ENCODE measurements at places on chromosomes 11 and 22.

DNA sequence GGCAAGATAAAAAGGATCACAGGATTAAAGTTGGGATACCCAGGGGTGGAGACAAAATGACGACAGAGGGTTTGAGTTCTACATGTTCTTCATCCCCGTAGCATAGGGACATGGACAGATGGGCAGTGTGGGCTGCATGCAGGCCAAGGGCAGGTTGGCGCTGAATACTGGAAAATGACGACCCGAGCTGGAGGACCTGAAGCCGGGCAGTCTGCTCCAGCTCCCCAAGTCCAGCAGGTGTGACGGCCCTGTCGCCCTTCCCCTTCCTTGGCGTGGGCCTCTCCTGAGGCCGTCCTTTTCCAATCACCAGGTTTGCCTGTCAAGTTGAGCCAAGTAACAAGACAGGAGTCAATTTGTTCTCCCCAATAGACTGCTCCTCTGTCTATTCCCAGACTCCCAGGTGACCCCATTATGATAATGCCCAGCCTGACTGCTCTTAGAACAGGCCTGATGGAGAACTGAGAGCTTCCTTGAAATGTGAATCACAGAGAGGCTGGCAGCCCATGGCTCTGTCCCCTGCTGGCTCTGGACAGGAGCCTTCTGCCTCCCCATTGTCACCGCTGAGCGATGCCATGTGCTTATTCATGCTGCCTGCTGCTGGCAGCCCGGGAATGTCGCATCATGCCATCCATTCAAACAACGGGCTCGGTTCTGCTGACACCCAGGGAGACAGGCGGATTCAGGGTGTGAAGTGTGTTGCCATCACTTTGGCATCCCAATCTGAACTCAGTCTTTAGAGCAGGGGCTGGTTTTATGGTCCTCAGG lies 392.1 kb downstream of the NTM start:
- no peak overlapping the region for H3K4me3 ChIP-seq
- no peaks in the 10 kb centered on the region for H3K36me3 ChIP-seq
- no peaks in the 10 kb centered on the region for H3K27me3 ChIP-seq
- DNase-seq = no peak

DNA sequence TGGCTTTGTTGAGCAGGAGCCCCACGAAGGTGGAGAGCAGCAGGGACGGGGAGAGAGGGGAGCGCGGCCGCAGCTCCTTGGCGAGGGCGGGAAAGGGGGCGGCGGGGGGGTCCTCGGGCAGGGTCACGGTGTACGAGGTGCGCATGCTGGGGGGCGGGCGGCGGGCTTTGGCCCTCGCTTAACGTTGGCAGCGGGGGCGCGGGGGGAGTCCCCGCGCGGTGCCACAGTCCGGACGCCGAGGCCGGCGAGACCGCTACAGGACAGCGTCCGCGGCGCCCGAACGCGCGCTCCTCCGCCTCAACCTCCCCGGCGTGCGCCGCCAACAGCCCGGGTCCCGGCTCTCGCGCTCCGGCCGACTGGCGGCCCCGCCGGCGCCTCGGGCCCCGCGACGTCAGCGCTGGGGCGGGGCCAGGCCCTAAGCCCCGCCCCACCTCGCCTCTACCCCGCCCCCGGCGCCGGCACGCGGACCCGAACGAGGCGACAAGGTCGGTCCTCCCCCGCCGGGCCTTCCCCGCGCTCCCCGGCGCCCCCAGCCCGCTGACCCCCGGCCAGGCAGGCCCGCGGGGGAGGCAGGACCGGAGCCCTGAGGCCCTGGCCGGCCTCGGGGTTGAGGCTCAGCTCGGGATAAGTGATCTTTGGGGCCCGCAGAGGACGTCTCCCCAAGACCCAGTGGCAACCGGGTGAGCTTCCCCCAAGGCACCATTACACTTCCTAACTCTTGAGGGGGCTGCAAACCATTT lies 17.5 kb downstream of the USP2 start:
- peaks cover 13% of the 10 kb centered on the region for H3K4me1 ChIP-seq
- DNase-seq = peak; percentile 46
- H3K36me3 ChIP-seq = peaks cover 11% of the 10 kb centered on the region
- H3K27me3 ChIP-seq = peaks cover 57% of the 10 kb centered on the region
- peak overlapping the region; percentile 77 for H3K4me3 ChIP-seq

DNA sequence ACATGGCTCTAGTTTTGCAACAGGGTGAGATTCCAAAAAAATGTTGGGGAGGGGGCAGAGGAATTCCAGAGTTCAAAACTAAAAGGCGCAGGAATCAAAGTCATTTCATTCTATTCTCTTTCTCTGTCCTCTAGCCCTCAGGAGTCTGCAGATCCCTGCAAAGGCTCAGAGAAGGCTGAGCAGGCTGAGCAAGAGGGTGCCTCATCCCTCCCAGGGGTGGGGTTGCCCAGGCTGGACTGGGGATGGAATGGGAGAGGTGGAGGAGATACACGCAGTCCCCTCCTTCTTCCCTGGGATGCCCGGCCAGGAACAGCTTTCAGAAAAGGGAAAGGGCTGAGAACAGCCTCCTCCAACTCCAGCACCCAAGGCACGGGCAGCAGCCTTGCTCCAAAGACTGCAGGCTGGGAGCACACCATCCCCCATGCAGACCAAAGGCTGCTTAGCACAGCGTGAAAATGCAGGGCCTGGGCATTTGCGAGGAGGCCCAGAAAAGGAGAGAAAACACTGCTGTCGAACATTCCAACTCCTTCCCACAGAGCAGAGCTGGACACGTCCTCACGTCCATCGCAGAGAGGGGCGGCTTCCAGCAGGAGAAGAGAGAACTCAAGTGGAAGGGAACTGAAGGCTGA lies 51.8 kb downstream of the MN1 start:
- H3K27ac ChIP-seq = no peak overlapping the region
- H3K4me1 ChIP-seq = no peaks in the 10 kb centered on the region
- DNase-seq = no peak
- H3K27me3 ChIP-seq = peaks cover 41% of the 10 kb centered on the region
- no peaks in the 10 kb centered on the region for H3K36me3 ChIP-seq

- H3K27ac ChIP-seq = no peak overlapping the region
- H3K4me3 ChIP-seq = no peak overlapping the region
- no peaks in the 10 kb centered on the region for H3K27me3 ChIP-seq
These were observed 295.6 kb downstream of the CASP12 start for GRCh38 chr11:104602643-104603042.

DNA sequence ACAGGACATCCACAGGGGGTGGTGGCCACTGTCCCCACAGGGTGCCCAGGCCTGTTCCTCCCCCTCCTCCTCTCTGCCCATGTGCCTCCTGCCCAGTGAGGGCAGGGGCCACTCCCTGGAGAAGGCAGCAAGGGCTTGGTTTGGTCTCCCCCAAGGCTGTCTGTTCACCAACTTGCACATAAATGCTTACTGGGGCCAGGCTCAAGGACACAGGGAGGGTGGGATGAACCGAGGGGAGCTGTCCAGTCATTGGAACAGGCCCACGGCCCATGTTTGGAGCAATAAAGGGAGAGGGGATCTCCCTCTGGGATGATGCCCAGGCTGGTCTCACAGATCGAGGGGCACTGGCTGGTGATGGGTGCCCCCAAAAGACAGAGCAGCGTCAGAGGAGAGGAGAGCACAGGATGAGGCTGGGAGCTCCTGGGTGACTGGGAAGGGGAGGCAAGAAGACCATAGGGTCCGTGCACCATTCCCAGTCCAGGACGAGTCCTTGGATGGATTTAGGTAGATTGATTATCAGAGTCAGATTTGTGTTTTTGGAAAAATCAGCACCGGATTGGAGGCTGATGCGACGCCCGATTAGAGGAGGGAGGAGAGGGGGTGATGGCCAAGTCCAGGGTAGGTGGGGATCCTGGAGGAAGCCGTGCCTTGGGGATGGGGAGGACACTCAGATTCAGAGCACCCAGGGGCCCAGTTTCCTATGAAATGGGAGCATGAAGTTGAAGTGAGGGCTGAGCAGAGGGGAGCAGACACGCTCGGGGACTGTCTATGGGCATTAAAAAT lies 1.1 kb downstream of the IGLL5 start:
- H3K4me1 ChIP-seq = peaks cover 4% of the 10 kb centered on the region
- H3K36me3 ChIP-seq = peaks cover 3% of the 10 kb centered on the region
- DNase-seq = no peak
- peak overlapping the region; percentile 12 for H3K27ac ChIP-seq
- H3K27me3 ChIP-seq = peaks cover 24% of the 10 kb centered on the region
- H3K4me3 ChIP-seq = no peak overlapping the region

GRCh38 chr11:65262381-65262680 lies 569 bp downstream of the POLA2 start:
- H3K27ac ChIP-seq = peak overlapping the region; percentile 93
- DNase-seq = no peak
- H3K4me1 ChIP-seq = peaks cover 38% of the 10 kb centered on the region
- H3K36me3 ChIP-seq = peaks cover 12% of the 10 kb centered on the region
- no peaks in the 10 kb centered on the region for H3K27me3 ChIP-seq
- peak overlapping the region; percentile 84 for H3K4me3 ChIP-seq
